ENCODE measurements at places on chromosomes 11 and 22. TPM values are rescaled to one million over a fixed set of nuclear protein-coding genes. Genes with fewer than 3 reads are reported as not detected.

Gene APOL4
- 0.45 TPM for total RNA-seq

Gene OR2AG2
- total RNA-seq, result not detected

- no peak for DNase-seq
Measured at GRCh38 chr11:64015935-64016845, 19.5 kb upstream of the FLRT1 start.

GRCh38 chr11:91243051-91243450 is 981.6 kb upstream of the FAT3 start:
- no peak for DNase-seq

DNA sequence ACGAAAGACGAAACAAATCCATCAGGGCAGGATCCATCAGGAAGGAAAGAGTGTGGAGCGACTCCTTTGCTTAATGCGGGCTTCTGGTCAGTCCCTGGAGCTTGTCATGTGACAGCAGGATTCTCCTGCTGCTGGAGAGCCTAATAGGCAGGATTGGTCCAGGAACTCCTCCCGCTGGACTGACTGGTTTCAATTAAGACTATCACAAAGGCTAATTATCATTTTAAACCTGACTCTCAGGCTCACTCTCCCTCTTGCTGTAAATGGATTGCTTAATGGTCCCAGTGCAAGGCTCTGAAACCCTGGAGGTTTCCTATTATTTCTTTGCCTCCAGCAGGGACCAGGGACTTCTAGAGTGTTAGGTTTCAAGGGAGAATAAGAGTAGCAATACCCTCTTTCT is 493.8 kb downstream of the NTM start:
- no peak for DNase-seq

DNA sequence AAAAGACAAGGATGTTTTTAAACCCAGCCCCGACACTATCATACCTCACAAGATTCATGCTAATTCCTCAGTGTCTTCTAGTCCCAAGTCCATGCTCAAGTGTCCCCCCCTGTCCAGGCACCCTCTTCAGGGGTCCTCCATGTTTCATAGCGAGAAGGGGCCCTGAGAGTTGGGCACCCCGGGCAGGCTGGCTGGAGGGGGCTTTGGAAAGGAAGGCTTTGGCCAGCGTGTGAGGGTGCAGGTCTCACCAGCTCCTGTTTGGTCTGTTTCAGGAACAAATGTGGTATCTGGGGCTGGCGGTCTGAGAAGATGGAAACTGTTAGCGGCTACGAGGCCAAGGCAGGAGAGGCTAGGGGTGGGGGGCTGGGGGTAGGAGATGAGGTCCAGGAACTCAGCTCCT is 4.5 kb upstream of the SSH3 start:
- DNase-seq, result no peak
